ENCODE measurements at places on chromosomes 3 and 15. TPM values are rescaled to one million over a fixed set of nuclear protein-coding genes. Genes with fewer than 3 reads are reported as not detected.
A peak's percentile ranks its signal among the peaks of the same experiment; 100 is the strongest.

DNA sequence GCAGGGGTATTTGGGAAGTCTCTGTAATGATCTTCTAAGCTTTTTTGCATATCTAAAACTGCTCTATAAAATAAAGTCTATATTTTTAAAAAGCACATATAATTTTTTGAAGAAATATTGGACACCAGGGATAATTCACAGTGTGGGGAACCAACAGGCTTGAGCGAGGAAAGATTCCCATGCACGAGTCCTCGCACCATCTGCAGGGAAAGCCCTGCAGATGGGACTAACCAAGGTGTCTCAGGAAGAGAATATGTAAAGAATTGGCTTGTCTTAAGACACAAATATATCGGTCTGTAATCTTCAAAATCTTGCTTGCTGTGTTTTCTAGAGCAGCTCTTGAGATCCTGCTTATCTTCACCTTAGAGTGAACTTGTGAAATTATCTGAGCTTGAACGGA lies 77.2 kb upstream of the SEMA6D start:
- H3K36me3 ChIP-seq = no peaks in the 10 kb centered on the region
- no peak for DNase-seq
- H3K4me3 ChIP-seq = no peak overlapping the region
- H3K27me3 ChIP-seq = no peaks in the 10 kb centered on the region

DNA sequence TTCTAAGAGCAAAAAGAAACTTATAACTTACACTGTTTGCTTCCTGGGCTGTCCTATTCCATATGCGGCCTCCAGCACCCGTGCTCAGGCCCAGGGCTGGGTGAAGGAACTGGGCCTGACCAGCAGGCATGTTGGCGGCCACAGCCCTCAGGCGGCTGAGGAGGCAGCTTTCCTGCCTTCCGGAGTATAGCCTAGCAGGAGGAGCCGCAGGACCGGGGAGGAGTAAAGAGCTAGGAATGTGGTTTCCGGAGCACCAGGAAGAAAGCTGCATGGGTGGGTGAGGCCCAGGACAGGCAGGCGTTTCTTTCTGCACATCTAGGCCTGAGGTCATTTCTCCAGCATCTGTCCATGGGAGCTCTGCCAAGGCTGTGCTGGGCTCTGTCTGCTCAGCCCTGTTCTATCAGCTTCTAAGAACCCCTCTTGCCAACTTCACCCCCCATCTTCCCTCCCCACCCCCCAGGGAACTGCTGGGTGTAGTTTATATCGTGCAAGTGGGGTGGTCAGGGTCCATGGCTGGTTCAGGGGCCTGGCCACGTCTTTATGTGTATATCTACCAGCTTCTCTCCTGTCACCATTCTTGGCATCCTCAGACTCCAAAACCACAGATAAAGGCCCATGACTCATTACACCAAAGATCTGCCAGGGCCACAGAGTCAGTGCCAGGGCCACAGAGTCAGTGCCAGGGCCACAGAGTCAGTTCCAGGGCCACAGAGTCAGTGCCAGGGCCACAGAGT lies 7.8 kb upstream of the KIF7 start:
- H3K27ac ChIP-seq = no peak overlapping the region
- peak; percentile 59 for DNase-seq
- no peak overlapping the region for H3K4me3 ChIP-seq
- no peaks in the 10 kb centered on the region for H3K36me3 ChIP-seq

DNA sequence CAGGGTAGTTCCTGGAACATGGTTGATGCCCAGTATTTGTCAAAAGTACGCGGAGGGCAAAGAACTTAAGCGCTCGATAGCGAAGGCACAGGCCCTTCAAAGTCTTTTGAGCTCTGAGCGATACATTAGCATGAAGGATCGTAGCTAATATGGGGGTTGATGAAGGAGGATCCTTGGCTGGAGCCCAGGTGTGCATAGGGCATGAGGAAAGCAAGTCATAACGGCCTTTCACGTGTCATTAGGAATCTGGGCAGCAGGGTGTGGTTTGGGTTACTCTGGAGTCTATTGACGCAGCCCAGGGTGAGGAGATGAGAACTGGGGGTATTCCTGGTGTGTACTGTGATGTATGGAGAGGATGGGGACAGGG lies 31.7 kb downstream of the SPINK8 start:
- H3K4me1 ChIP-seq = peaks cover 20% of the 10 kb centered on the region
- peak overlapping the region; percentile 96 for H3K27ac ChIP-seq
- H3K4me3 ChIP-seq = peak overlapping the region; percentile 80
- no peaks in the 10 kb centered on the region for H3K27me3 ChIP-seq

GRCh38 chr15:33453761-33454160 lies 143.0 kb downstream of the RYR3 start:
- H3K27me3 ChIP-seq = no peaks in the 10 kb centered on the region
- no peaks in the 10 kb centered on the region for H3K36me3 ChIP-seq
- no peak overlapping the region for H3K4me3 ChIP-seq
- H3K27ac ChIP-seq = no peak overlapping the region
- H3K4me1 ChIP-seq = no peaks in the 10 kb centered on the region
- DNase-seq = no peak

TGM4 gene
- 2.2 TPM for total RNA-seq

PLEKHO2 gene
- total RNA-seq = 62.9 TPM

BOC gene
- 22.3 TPM for total RNA-seq

RAB6B gene
- total RNA-seq = 14.5 TPM

PLSCR2 gene
- not detected for total RNA-seq

GPR176 gene
- total RNA-seq = 12.7 TPM

ZNF619 gene
- total RNA-seq = 8.3 TPM

PRR20G gene
- not detected for total RNA-seq

LTK gene
- total RNA-seq = 0.14 TPM

HIGD2B gene
- not detected for total RNA-seq
